Epithelial cell of prostate (primary cell): ENCODE measurements at places on chromosomes 4 and X.
A peak's percentile ranks its signal among the peaks of the same experiment; 100 is the strongest.

- no peak for DNase-seq
Measured at GRCh38 chrX:40685362-40685918, 38.1 kb upstream of the CXorf38 start.

GRCh38 chr4:63693321-63693720 lies 715.9 kb downstream of the TECRL start:
- no peak for DNase-seq

- DNase-seq = no peak
Measured at GRCh38 chr4:119477412-119478053, 151.1 kb downstream of the PDE5A start.

DNA sequence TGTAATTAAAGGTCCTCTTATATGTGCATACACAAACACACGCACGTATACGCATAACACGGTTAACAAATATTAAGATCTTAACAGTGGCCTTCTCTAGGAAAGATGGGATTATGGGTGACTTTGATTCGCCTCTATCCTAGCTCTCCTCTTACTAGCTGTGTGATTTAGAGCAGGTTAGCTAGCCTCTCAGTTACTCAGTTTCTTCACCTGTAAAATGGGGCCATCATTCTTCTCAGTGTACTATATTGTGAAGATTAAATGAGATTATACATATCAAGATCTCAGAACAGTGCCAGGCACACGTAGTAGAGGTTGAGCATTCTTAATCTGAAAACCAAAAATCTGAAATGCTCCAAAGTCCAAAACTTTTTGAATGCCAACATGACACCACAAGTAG lies 159.3 kb downstream of the BCOR start:
- no peak for DNase-seq

DNA sequence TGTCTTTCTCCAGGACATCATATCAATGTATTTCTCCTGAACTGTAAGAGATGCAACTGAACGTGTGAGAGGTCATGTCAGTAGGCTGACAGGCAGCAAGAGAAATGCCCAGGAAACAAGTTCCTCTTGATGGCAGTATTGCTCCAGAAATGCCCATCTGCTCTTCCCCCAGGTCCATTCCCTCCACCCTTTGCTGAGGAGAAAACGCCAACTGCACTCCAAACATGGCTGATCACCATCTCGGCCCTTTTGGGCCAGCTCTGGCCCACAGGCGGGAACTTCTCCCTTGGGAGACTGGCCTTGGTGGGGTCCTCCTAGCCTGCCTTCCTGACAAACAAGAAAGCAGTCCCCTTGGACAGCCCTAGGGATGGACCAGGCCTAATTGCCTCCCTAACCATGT lies 276.5 kb upstream of the AGTR2 start:
- no peak for DNase-seq

DNA sequence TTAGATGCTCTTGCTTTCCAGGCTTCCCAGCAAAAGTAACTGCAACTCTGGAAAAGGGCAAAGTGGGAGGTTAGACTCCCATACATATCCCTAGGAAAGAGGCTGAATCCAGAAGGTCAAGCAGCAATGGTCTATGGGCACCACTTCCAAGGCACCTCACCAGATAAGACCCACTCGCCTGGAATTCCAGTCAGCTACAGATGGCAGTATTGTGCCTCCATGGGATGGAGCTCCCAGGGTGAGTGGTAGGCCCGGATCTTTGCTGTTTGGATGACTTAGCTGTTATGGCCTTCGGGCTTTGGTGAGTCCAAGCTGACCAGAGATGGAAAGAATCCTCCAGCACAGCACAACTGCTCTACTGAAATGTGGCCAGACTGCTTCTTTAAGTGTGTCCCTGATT lies 688.0 kb downstream of the PCDH19 start:
- no peak for DNase-seq

- no peak for DNase-seq
Measured at GRCh38 chr4:176872461-176872860, 79.7 kb upstream of the VEGFC start.

- no peak for DNase-seq
Measured at GRCh38 chrX:675279-675954, 44.8 kb downstream of the SHOX start.

- no peak for DNase-seq
Measured at GRCh38 chrX:20654596-20655106, 387.9 kb upstream of the RPS6KA3 start.

DNA sequence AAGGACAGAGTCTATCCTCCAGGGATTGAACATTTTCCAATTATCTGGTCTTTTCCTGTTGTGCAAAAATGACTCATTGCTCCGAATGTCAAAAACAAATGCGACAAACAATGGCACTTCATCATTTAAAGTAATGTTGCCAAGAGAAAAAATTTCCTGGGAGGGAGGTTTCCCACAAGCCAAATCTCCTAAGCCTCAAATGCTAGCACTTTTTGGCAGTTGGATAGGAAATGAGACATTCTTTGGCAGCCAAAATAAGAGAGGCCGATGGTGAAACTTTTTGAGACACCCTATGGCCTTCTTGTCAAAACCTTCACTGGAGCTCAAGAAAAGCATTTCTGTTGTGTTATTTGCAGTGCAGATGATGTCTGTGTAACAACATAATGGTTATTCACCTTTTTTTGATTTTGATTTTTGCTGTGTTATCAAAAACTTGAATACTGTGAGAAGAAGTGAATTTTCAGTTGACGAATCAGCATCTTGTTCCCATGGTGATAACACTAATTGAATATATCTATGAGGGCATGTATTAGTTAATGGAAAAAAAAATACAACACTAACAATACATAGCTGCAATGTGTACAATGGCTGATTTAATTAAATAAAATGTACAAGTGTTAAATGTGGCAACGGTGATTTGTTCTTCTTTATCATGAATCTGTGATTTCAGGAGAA lies 333.8 kb downstream of the ANK2 start:
- DNase-seq = no peak

- DNase-seq = no peak
Measured at GRCh38 chrX:107683124-107683895, 55.0 kb downstream of the PRPS1 start.

DNA sequence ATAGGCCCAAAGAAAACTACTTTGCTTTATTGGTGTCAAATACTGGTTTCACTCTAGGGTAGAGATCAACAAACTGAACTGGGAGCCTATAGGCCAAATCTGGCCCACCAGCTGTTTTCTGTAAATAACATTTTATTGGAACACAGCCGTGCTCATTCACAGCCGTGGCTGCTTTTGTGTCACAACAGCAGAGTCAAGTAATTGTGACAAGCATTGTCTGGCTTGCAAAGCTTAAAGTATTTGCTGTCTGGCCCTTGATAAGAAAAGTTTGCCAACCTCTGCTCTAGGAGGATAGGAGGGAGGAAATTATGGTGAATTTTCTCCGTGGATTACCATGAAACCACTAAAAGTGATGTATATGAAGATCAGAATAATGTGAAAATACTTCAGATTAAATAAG lies 53.4 kb downstream of the GPAT3 start:
- no peak for DNase-seq

GRCh38 chrX:72399816-72400215 lies 94.1 kb upstream of the CITED1 start:
- no peak for DNase-seq

GRCh38 chr4:110669663-110670062 lies 46.8 kb upstream of the PITX2 start:
- DNase-seq = no peak

DNA sequence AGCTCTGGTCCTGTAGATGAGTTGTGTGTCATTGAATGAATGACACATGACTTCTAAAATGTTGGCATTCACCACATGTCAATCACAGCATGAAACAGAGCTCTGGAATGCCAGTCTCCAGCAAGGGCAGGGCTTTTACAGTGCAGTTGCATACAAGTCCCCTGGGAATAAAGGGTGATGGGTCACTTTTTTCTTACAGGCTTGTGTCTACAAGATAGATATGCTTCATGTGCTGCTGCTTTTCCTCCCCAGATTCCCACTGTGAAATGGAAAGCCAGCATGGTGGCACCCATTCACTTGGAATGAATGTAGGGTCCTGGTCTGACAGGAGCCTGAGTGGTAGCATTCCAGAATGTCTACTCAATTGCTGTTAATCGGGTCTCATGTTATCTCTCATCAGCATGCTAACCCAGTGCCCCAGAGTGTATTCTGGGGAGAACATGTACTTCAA lies 159.1 kb upstream of the KIT start:
- DNase-seq = peak; percentile 41

- no peak for DNase-seq
Measured at GRCh38 chrX:108584617-108585211, 145.1 kb downstream of the COL4A5 start.

DNA sequence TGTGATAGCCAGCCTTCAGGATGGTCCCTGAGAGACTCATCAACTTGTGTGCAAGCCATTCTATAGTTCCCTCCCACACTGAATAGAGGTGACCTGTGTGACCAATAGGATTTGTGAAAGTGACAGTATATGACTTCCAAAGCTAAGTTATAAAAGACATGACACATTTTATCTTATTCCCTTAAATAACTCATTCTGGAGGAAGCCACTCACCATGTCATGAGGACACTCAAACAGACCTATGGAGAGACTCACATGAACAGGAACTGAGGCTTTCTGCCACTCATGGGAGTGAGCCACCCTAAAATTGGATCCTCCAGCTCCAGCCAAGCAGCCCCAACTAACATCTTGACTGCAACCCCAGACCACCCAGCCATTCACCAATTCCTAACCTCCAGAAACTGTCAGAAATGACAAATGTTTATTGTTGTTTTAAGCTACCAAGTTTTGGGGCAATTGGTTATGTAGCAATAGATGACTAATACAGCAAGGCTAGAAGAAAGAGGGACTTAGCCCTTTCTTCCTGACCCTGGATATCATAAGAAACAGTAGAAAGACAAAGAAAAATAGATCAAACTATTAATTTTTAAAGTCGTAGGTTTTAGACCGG lies 9.0 kb upstream of the CHIC2 start:
- DNase-seq = no peak

- DNase-seq = no peak
Measured at GRCh38 chrX:39117101-39117500, 315.8 kb downstream of the MID1IP1 start.

DNA sequence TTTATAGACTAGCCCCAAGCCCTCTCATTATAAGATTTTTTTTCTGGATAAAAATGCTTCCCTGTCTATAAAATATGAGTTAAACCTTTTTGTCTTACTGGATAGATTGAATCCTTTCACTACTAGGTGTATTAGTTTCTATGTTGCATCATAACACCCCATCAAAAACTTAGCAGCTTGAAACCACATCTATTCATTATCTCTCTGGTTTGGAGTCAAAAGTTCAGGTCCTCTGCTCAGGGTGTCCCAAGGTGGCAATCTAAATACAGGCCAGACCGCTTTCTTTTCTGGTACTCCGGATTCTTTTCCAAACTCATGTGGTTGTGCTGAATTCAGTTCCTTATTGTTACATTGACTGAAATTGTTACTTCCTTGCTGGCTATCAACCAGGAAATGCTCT lies 515.5 kb downstream of the PDHA2 start:
- no peak for DNase-seq

DNA sequence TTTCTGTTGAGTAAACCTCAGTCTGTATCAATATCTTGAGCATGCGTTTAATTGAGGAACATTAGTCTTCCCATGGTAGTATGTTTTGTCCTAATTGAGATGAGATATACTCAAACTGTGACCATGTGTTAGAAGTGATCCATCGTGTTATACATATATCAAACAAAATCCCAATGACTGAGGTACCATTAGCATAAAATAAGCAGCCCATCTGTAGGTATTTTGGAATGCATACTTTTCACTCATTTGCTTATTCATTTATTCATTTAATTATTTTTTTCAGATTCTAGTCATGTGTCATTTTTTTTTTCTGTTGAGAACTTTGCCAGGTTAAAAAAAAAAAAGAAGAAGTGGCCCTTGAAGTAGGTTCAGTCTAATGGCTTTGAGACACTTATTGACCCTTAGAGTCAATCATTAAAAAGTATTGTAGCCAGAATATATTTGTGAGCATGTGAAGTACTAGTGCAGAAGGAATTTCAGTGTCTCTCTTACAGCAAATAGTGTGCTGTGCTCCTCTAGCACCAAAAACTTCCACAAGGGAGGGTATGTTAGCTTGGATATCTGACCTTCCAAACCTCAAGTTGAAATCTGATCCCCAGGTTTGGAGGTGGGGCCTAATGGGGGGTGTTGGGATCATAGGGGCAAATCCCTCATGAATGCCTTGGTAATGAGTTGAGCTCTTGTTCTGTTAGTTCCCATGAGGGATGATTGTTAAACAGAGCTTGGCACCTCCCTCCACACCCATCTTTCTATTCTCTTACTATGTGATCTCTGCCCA lies 130.8 kb upstream of the NPY2R start:
- no peak for DNase-seq

DNA sequence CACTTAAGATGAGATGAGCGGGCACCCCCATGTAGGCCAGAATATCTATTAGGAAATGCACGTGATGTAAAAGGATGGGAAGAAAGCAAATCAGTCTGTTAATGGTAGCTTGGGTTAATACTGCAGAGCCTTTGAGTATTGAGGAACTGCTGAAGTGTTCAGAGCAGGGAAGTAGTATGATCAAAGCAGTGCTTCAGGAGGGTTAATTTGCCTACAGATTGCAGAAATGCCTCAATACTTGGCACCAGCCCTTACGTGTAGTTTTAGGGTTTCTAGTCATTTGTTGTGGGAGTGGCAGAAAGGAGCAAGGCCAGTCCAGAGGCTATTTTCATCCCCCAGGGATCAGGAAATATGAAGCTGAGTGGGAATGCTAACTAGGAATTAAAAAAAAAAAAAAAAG lies 19.7 kb downstream of the ZFX start:
- no peak for DNase-seq

DNA sequence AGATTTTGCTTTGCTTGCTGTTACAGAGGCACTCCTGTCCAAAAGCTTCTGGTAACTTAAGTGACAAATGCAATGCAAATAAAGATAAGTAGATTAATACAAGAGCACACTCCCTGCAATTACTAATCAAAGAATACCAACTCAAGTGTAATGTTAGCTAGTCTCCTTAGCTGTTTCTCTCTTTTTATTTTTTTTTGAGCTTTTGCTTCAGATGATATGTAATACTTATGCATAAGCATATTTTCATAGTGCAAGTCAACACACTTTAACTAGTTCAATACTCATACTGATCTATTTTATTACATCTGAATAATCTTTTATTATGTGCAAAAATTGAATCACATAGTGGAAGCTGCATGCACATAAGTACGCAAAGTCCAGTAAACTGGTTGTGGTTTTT lies 2.7 kb downstream of the SLC7A11 start:
- no peak for DNase-seq

GRCh38 chr4:68278029-68278428 lies 32.5 kb upstream of the TMPRSS11B start:
- no peak for DNase-seq

DNA sequence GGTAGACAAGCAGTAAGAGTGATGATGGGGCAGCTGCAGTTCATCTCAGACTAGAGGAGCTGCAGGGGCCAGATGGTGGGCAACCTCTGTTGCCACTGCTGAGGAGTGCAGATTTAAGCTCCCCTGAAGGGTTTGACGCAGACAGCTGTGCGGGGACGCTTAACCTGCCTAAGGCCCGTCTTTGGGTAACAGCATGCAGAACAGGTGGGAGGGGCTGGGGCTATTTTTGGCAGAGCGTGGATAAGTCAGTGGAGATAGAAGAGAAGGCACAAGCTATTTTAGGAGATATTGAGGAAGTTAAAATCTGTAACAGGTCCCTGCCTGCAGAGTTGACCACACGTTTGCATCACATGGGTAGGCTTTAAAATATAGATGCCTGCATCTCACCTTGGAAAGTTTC lies 10.5 kb downstream of the CD99 start:
- DNase-seq = no peak

GRCh38 chr4:160386846-160387245 lies 1284.0 kb downstream of the RAPGEF2 start:
- no peak for DNase-seq

GRCh38 chr4:80568891-80569290 lies 233.4 kb downstream of the CFAP299 start:
- no peak for DNase-seq

- DNase-seq = no peak
Measured at GRCh38 chr4:169152098-169152497, 118.7 kb downstream of the SH3RF1 start.
